Femur (tissue), 1 donor: ENCODE measurements at places on chromosomes 12 and 14.

- DNase-seq: no peak
Observed at GRCh38 chr12:108091679-108092051, 37.4 kb upstream of the WSCD2 start.

DNA sequence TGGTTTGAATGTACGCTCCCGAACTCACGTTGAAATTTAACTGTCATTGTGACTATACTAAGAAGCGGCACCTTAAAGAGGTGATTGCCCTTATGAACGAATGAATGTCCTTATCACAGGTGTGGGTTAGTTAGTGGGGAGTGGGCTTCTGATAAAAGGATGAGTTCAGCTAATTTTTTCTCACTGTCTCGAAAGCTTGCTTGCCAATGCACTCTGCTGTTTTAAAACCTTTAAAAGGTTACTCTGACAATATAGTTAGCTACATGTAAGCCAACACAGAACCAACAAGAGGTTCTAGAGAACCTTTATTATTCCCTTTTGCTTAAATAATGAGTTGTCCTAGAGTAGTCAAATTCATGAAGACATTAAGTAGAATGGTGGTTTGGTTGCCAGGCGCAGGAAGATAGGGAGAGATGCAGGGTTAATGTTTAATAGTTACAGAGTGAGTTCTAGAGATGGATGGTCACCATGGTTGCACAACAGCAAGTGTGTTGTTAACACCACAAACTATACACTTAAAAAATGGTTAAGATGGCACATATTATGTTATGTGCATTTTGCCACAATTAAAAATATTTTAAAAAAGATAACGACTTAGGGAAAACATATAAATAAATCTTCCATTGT is 26.3 kb downstream of the RTN1 start:
- no peak for DNase-seq

DNA sequence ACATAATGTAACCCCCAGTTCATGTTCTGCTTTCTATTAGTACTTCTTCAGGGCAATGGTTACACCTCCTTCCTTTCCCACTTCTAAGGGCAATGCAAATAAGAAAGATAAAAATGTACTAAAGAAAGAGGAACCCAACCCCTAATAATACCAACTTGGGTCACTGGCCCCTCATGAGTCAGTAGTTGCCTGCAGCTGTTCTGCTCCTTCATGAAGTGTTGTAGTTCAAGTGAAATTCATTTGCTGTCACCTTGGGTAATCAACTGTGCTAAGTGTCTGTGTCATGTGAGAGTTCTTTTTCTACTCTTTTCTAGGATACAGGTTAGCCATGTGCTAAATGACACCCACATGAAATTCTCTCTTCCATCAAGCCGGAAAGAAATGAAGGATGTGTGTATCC is 91.8 kb downstream of the PLXNC1 start:
- DNase-seq: no peak

DNA sequence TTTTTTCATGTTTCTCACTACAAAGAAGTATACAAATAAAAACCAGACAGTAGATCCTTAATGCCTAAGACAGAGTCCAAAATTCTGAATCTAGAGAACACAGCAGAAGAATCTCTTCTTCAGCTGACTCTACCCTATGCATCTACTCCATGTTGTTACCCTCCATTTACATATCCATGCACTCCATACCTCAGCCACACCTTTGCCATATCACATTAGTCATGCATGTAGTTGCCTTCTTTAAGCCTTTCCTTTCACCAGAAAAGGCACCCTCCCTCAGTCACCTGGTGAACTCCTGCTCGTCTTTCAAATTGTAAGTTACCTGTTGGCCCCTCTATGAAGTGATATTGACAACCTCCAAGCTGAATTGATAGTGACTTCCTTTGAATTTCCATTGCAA is 271.2 kb upstream of the FAR2 start:
- DNase-seq: no peak

- peak; percentile 70 for DNase-seq
Observed at GRCh38 chr14:77641534-77642341, 25.3 kb upstream of the SPTLC2 start.

DNA sequence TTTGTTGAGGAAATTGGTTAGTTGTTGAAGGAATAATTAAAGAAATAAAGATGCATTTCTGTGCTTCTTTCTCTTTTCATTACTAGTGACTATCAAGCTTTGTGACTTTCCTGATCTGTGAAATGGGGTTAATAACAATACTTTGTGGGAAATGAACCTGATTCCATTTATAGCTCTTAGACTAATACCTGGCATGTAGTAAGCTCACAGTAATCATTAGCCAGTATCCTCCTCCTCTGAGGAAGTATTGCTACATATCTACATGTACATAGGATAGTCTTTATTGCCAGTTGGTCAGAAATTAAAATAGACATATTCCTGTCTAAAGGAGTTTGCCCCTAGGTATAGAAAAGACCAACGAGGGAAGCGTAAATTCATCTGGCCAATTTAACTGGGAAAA is 1.8 kb upstream of the CCDC198 start:
- no peak for DNase-seq

- DNase-seq: no peak
Observed at GRCh38 chr14:54489731-54490444, 1.1 kb upstream of the GMFB start.

GRCh38 chr12:32309811-32310736 is 89.3 kb upstream of the FGD4 start:
- no peak for DNase-seq

GRCh38 chr14:71261206-71261605 is 353.9 kb downstream of the PCNX1 start:
- DNase-seq: no peak

GRCh38 chr12:32448586-32448985 is 49.2 kb downstream of the FGD4 start:
- no peak for DNase-seq

- no peak for DNase-seq
Observed at GRCh38 chr12:6097411-6097810, 27.1 kb downstream of the VWF start.

DNA sequence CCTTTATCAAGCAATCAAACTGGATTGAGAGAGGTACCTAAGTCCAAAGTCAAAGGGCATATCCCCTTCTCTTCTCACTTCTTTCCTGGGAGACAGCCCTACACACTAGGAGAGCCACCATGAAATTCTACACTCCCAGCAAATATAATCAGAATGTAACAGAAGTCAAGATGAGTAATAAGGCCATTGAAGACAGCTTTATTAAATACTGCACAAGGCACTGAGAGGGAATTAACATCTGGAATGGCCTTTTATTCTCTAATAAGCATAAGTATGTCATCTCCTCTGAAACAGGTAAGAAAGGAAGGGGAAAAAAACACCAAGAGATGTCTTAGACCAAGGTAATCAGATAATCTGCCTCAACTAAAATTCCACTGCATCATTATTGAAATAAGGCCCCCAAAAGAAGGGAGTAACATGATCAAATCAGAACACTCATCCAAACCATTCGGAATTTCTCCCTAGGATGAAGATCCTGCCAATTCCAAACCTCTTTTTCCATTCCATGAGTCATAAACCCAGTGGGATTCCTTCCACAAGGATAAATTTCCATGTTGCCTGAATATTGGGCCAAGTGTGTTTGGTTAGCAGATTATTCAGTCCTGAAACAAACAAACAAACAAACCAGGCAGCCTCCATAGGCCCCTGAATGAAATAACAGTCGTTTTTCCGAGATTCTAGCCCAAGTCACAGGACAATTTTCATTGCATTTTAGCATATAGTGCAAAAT is 19.9 kb downstream of the SLC35F4 start:
- peak; percentile 35 for DNase-seq

- DNase-seq: no peak
Observed at GRCh38 chr12:27192118-27192802, 51.8 kb upstream of the STK38L start.

- DNase-seq: no peak
Observed at GRCh38 chr14:95662376-95663186, 23.6 kb upstream of the TCL1B start.
